ENCODE measurements at places on chromosomes 2 and 18. TPM values are rescaled to one million over a fixed set of nuclear protein-coding genes. Genes with fewer than 3 reads are reported as not detected.
A peak's percentile ranks its signal among the peaks of the same experiment; 100 is the strongest.

GRCh38 chr2:214328941-214329340 is 81.9 kb upstream of the VWC2L start:
- no peak overlapping the region for H3K4me3 ChIP-seq
- no peaks in the 10 kb centered on the region for H3K4me1 ChIP-seq
- H3K36me3 ChIP-seq = no peaks in the 10 kb centered on the region
- DNase-seq = no peak
- no peaks in the 10 kb centered on the region for H3K27me3 ChIP-seq

The UGT1A6 gene
- polyA plus RNA-seq = not detected

GRCh38 chr2:230932556-230933511 is 7.8 kb upstream of the GPR55 start:
- no peaks in the 10 kb centered on the region for H3K36me3 ChIP-seq
- DNase-seq = peak; percentile 85
- H3K4me3 ChIP-seq = no peak overlapping the region
- H3K27ac ChIP-seq = no peak overlapping the region
- no peaks in the 10 kb centered on the region for H3K27me3 ChIP-seq
- no peaks in the 10 kb centered on the region for H3K4me1 ChIP-seq

GRCh38 chr2:232511336-232511890 is 8.8 kb upstream of the PRSS56 start:
- no peaks in the 10 kb centered on the region for H3K4me1 ChIP-seq
- H3K36me3 ChIP-seq = no peaks in the 10 kb centered on the region
- no peak for DNase-seq
- no peak overlapping the region for H3K27ac ChIP-seq
- H3K4me3 ChIP-seq = no peak overlapping the region

GRCh38 chr18:6795307-6795706 is 65.8 kb downstream of the ARHGAP28 start:
- no peak overlapping the region for H3K27ac ChIP-seq
- H3K4me1 ChIP-seq = peaks cover 2% of the 10 kb centered on the region
- no peak for DNase-seq

- peaks cover 3% of the 10 kb centered on the region for H3K4me1 ChIP-seq
- no peak overlapping the region for H3K4me3 ChIP-seq
- no peaks in the 10 kb centered on the region for H3K27me3 ChIP-seq
- no peaks in the 10 kb centered on the region for H3K36me3 ChIP-seq
These were observed 127.8 kb downstream of the STK39 start for GRCh38 chr2:168119515-168120141.

GRCh38 chr2:235142601-235143000 is 190.8 kb downstream of the SH3BP4 start:
- H3K36me3 ChIP-seq = no peaks in the 10 kb centered on the region
- H3K4me1 ChIP-seq = no peaks in the 10 kb centered on the region
- no peak overlapping the region for H3K27ac ChIP-seq
- DNase-seq = no peak
- H3K27me3 ChIP-seq = no peaks in the 10 kb centered on the region
- H3K4me3 ChIP-seq = no peak overlapping the region

- no peaks in the 10 kb centered on the region for H3K4me1 ChIP-seq
- DNase-seq = no peak
- no peaks in the 10 kb centered on the region for H3K27me3 ChIP-seq
- no peaks in the 10 kb centered on the region for H3K36me3 ChIP-seq
These were observed 760.0 kb downstream of the EPHA4 start for GRCh38 chr2:220811952-220812570.

The MAPK4 gene
- polyA plus RNA-seq = 21.7 TPM

The C2orf81 gene
- polyA plus RNA-seq = 5.1 TPM

DNA sequence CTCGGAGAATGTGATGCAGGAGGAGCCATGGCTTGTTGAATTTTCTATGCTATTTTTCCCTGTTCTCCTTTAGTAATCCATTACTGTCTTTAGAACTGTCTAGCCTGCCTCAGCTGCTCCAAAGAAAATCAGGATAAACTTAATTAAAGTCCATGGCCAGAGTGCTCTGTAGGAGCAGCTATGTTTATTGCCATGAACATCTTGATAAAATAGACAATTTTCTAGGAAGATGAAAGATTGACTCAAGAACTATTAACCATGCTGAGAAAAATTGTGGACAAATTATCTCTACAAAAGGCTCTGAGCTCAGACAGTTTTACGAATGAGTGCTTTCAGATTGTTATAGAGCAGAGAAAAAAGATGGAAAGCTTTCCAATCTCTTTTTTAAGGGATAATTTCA is 193.0 kb downstream of the TTC32 start:
- no peak overlapping the region for H3K4me3 ChIP-seq
- no peaks in the 10 kb centered on the region for H3K4me1 ChIP-seq
- no peak overlapping the region for H3K27ac ChIP-seq

DNA sequence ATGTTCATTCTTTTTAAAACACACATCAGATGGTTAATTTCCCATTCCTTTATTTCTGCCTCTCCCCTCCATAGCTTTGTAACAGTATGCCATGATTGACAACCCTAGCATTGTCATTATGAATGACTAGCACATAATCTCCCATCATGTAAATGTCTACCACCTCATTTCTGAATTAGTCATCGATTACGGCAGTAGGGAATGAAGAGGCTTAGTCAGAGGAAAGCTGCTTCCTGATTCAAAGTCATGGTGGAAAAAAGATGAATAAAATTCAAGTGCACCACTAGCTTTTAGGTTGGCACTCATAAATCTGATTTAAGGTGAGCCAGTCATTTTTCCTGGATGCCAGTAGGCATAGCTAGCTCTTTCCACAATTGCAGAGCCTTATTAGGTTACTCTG is 19.1 kb upstream of the ACMSD start:
- H3K4me1 ChIP-seq = no peaks in the 10 kb centered on the region
- H3K27ac ChIP-seq = no peak overlapping the region
- H3K4me3 ChIP-seq = no peak overlapping the region

GRCh38 chr2:203532957-203533658 is 2.0 kb downstream of the RAPH1 start:
- H3K27ac ChIP-seq = no peak overlapping the region
- no peaks in the 10 kb centered on the region for H3K27me3 ChIP-seq
- no peaks in the 10 kb centered on the region for H3K36me3 ChIP-seq

DNA sequence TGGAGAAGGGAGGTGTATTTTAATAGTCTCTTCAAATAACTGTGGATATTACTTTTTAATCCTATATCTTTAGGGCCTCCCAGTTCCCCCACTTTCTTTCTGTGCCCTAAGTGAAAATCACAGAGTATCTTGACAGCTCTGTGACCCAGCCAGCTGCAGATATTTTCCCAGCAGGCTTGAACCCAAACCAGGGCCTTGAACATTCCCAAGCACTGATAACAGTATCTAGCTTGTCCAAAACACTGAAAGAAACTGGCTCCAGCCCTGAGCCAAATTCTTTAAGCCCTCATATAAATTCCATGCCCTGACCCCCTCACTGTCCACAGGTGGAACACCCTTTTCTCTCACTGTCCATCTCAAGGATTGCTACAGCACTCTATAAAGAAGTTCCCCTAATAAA is 388.1 kb upstream of the CHAC2 start:
- no peak for DNase-seq
- no peaks in the 10 kb centered on the region for H3K36me3 ChIP-seq
- H3K27ac ChIP-seq = no peak overlapping the region
- H3K4me3 ChIP-seq = no peak overlapping the region

The FOXI3 gene
- not detected for polyA plus RNA-seq

The LIPG gene
- 0.94 TPM for polyA plus RNA-seq

The SNTG2 gene
- 0.97 TPM for polyA plus RNA-seq

DNA sequence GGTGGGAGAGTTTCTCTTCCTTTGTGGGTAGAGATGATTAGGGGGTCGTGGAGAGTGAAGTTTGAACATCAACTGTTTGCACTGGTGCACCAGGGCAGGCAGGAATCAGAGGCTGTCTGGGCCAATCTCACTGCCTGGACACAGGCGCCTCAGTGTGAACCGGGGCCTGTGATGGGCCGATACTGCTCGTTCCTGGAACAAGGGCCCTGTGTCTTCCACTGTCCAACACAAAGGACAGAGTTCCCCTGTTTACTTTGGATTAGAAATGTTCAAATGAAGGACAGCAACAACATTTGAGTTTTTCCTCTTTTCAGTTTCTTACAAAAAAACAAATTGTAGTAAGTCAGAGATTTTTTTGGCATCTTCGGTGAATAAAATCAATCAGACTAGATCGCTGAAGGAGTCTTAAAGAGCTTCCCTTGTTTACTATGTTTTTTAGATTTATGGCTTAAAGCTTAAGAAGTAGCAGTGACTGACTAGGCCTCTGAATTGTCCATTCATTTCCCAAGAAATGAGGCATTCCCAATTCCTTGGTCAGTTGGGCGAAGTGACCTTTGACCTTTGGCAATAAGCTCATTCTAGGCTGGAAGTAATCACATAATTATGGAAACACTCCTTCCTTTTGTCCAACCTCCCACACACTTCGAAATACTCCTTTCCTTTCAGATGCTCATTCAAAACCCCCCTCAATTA is 11.6 kb upstream of the TGFA start:
- no peak for DNase-seq
- no peaks in the 10 kb centered on the region for H3K36me3 ChIP-seq
- no peak overlapping the region for H3K4me3 ChIP-seq
- H3K4me1 ChIP-seq = no peaks in the 10 kb centered on the region
- no peaks in the 10 kb centered on the region for H3K27me3 ChIP-seq

DNA sequence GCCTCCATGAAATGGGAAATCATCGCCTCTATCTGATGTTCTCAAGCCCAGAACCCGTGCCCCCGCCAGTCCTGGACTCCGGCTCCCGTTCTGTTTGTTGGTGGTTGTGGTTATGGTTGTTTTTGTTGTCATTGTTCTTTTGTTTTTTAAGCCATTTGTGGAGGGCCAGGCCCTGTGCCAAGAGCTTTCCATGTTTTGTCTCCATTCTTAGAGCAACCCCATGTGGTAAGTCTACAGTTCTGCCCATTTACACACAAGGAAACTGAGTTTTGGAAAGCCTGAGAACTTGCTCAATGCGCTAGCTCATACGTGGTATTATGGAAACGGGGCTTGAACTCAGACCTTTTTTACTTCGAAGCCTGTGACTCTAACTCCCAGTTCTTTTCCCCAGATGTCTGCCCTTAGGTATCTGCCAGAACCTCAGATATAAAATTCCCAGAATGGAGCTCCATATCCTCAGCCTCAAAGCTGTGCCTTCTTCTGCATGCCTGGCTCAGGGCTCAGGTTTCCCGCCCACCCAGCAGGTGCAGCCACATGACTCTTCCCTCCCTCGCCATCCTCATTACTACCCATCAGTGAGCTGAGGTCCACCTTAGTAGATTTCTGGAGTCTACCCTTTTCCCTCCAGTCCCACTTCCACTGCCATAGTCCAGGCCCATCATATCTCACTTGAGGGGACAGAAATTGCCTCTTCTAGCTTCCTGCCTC is 194.1 kb downstream of the KLHL29 start:
- H3K27ac ChIP-seq = no peak overlapping the region
- no peaks in the 10 kb centered on the region for H3K27me3 ChIP-seq
- DNase-seq = no peak
- H3K4me1 ChIP-seq = no peaks in the 10 kb centered on the region
- no peak overlapping the region for H3K4me3 ChIP-seq

- H3K4me3 ChIP-seq = no peak overlapping the region
- no peaks in the 10 kb centered on the region for H3K27me3 ChIP-seq
- H3K4me1 ChIP-seq = no peaks in the 10 kb centered on the region
- no peak overlapping the region for H3K27ac ChIP-seq
- DNase-seq = no peak
- no peaks in the 10 kb centered on the region for H3K36me3 ChIP-seq
These were observed 62.9 kb downstream of the ARHGAP15 start for GRCh38 chr2:143192106-143192505.

- no peaks in the 10 kb centered on the region for H3K27me3 ChIP-seq
- H3K27ac ChIP-seq = no peak overlapping the region
- H3K4me3 ChIP-seq = no peak overlapping the region
- DNase-seq = no peak
These were observed 43.5 kb upstream of the ID2 start for GRCh38 chr2:8638327-8638726.

DNA sequence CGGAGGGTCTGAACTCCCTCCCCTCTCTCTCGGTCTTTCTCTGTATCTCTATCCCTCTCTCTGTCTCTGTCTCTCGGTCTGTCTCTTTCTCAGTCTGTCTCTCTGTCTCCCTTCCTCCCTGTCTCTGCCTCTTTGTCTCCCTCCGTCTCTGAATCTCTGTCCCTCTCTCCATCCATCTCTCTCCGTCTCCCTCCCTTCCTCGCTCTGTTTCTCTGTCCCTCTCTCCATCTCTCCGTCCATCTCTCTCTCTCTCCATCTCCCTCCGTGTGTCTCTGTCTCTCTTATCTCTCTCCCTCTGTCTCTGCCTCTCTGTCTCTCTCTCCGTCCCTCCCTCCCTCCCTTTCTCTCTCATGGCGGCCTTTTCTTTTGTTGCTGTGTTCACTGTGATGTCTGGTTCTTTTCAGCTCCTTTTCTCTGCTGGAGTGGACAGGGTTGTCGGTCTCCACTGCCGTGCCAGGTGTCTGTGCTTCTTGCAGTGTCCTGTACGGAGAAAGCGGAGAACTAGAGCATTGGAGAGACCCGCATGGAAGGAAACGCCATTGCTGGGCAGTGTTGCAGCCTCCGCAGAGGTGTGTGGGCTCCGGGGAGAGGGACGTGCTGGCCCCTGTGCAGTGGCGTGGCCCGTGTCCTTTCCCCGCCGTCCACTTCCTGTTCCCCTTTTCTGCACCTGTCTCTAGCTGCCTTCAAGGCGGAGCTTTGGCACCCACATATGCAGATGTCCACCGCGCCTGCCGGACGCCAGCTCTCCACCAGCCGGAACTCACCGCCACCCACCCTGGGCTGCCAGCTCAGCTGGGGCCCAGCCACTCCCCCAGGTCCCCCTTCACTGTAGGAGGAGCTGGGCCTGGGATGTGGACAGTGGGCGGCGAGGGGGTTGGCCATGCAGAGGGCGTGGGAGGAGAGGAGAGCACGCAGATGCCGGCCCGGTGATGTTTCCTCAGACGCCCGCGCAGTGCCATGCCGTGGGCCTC is 113.1 kb downstream of the NFATC1 start:
- peaks cover 12% of the 10 kb centered on the region for H3K4me1 ChIP-seq
- H3K27me3 ChIP-seq = no peaks in the 10 kb centered on the region
- no peak overlapping the region for H3K4me3 ChIP-seq
- no peak overlapping the region for H3K27ac ChIP-seq
- no peaks in the 10 kb centered on the region for H3K36me3 ChIP-seq

DNA sequence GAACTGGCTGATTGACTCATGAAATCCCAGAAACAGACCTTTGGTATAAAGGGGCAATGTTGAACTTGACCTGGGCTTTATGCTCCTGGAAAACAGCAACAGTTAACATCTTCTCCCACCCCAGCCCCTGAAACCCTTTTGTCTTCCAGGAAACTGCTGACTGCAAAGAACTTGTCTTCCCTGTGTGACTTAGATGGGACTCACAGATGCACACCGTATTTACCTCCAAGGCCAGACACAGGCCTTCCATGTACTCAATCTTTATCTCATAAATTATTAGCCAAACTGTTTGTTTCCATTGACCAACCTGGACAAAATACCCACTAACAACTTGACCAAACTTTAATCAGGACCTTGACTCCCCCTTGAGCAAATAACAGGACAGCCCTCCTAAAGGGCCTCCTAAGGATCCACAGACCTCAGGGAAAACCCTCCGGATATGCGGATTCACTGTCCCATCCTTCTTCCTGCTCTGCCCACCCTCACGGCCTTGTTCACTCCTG is 36.3 kb downstream of the PIEZO2 start:
- no peaks in the 10 kb centered on the region for H3K4me1 ChIP-seq
- no peaks in the 10 kb centered on the region for H3K36me3 ChIP-seq
- no peak overlapping the region for H3K4me3 ChIP-seq
- H3K27me3 ChIP-seq = no peaks in the 10 kb centered on the region
- DNase-seq = no peak

The GALR1 gene
- not detected for polyA plus RNA-seq
